Natural killer cell treated with Interleukin-12 subunit alpha and Interleukin-12 subunit beta and Interleukin-15 and Interleukin-18, amount 100 ng/mL, for 72 hours (primary cell): ENCODE measurements at places on chromosomes 4 and X.
A peak's percentile ranks its signal among the peaks of the same experiment; 100 is the strongest.

DNA sequence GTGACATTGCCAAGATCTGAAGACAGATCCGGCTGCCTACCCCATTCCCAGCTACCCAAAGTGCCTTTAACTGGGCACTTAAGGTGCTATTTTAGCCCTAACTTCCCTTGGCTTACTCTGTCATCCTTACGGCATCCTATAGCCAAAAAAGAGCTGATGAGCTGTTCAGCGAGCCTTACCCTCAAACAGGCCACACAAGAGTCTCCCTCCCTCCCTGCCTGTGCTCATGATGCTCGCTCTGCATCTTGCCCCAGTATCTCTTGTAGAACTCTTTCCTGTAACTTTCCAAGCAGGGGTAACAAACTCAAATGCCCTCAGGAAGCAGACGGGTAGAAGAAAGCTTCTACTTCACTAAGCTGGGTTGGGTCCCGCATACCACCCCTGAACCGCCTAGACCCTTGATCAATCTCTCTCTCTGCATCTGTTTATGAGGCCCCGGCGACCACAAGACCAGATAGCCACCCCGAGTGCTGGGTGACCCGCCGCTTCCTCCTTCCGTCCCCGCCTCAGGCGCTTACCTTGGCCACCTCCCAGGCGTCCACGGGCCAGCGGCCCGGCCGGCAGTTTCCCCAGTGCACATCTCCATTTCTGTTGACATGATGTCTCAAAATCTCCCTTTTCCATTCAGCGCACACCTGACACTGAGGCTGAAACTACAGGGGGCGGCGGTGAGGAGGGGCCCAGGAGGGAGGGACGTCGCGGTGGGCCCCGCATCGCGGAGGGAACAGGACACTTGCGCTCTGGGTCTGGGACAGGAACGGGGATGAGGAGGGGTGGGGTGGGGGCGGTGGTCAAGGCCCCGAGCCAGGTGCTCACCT, 663 bp downstream of the CXorf38 start:
- no peak for DNase-seq

DNA sequence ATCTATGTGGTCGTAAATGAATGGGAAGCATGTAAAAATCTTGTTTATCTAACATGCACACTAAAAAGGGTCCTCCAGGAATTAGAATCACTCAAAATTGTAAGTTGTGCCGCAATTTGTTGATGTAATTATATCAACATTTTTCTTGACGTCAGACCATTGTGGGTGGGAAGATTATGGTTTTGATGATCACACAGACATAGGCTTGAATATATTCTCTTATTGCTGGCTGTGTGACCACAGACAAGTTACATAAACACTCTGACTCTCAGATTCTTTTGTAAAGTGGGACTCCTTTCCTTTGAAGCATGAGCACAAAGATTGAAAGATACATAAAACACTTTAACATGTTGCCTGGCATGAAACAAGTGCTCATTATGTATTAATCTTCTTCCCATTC, 51.5 kb downstream of the IL1RAPL1 start:
- no peak for DNase-seq

DNA sequence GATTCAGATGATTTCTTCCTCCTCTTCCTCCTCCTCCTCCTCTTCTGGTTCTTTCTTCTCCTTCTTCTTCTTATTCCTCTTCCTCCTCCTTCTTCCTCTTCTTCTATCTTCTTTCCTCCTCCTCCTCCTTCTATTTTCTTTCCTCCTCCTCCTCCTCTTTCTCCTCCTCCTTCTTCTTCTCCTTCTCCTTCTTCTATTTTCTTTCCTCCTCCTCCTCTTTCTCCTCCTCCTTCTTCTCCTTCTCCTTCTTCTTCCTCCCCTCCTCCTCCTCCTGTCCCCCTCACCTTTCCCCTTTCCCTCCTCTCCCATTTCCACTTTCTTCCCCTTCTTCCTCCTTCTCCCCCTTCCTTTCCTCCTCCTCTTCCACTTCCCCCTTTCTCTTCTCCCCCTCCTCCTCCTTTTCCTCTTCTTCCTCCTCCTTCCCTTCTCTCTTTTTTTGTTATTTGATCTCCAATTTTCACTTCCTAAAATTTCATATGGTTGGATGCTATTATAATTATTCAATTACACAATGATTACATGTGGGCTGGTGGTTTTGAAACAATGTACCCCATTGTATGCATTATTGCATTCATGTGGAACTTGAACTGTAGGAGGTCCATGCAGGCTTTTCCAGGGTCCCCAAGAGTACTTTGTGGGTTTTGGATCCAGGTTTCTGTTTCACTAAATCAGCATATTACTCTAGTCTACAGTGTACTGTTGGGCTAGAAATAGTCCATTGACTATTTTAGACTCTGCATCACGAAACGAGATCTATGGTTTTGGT, 68.1 kb downstream of the SORBS2 start:
- no peak for DNase-seq

DNA sequence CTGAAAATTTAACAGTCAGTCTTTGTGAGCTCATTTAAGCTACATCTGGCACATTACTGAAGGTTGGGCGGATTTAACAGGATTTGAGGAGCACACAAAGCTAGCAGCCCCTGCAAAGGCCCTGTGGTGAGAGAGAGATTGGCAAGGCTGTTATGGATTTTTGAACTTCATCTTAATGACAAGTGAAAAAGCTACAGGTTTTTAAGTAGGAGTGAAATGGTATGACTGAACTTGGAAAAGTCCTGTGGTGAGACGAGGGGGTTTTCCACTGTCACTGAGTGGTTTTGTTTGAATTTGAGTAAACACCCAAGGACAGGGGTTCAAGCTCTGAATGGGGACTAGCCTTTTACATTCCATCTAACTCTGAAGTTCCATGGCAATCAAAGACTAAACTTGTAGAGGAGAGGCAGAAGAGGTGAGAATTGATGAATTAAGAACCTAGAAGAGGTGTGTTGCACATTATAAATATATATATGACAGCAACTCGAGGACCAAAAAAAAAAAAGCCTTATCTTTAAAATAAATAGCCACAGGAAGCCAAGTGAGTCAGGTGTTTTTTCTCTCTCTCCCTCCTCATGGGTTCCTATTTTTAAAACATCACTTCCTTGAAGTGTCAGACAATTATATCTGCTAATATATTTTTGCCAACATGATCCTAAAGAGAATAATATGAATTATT, 47.8 kb upstream of the CLNK start:
- DNase-seq = peak; percentile 71

DNA sequence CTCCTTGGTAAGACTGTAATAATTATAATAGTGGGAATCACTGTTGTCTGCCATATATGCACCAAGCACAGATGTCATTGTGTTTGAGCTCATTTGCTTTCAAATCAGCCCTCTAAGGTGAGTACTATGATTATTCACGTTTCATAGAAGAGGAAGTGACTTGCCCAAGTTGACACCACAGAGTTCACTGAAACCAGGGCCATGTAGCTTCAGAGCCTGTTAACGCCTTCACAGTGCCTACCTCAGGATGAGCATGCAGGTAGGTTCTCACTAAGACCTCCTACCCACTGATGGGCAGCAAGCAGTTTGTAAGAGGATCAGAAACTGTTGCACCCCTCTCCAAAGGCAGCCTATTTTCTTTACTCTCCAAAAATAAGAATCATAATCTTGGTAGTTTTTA, 27.4 kb downstream of the TMPRSS11A start:
- no peak for DNase-seq

- DNase-seq = no peak
Observed at GRCh38 chr4:185205697-185206342, 2.0 kb upstream of the CFAP97 start.

- no peak for DNase-seq
Observed at GRCh38 chrX:151384807-151385206, 12.2 kb upstream of the VMA21 start.

GRCh38 chr4:80425124-80426100, 89.9 kb downstream of the CFAP299 start:
- no peak for DNase-seq

- DNase-seq = no peak
Observed at GRCh38 chrX:32024072-32024471, 952.2 kb upstream of the FTHL17 start.

GRCh38 chr4:177964693-177965168, 522.5 kb upstream of the AGA start:
- no peak for DNase-seq

- no peak for DNase-seq
Observed at GRCh38 chrX:38796946-38797345, 4.3 kb upstream of the MID1IP1 start.

- no peak for DNase-seq
Observed at GRCh38 chr4:94954251-94954650, 196.5 kb downstream of the BMPR1B start.

DNA sequence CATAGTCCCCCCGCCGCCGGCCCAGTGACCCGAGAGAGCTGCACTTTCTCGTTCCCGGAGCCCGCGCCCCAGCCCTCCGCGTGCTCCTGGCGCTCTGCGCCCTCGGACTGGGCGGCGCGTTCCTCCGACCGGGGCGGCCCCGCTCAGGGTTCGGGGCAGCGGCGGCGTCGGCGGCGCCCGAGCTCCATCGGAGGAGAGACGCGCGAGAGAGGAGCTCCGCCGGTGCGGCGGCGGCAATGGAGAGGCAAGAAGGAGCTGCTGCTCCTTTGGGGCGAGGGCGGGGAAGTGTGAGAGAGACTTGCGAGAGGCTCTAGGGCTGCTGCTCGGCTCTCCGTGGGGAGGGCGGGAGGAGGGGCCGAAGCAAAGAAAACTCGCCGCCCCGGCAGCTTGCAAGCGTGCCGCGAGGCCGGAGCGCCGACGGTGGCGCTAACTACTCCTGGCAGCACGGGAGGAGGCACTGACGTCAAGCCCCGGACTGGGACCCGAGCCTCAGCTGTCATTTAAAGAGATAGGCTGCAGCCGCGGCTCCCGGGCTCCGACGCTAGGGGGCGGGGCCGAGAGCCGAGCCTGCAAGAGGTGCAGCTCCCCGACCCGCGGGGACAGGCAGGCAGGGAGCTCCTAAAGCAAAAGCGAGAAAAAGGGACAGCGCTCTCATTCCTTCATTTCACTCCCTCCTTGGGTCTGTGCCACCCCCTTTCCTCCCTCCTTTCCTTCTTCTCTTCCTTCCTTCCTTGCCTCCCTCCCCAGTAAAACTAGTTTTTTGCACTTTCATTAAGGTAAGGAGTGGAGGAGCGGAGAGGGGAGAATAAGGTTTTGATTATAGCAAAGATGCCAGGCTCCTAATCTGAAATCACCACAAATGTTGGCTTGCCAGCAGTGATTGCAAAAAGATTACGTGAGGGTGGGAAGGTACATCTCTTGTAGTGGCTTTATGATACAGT, at the start of gene KCTD8:
Gene KCTD8, minus strand, starts transcription at position 289 of the 941 bp plus-strand sequence.
- DNase-seq = peak; percentile 64

- no peak for DNase-seq
Observed at GRCh38 chrX:136185401-136186022, 38.2 kb downstream of the FHL1 start.

DNA sequence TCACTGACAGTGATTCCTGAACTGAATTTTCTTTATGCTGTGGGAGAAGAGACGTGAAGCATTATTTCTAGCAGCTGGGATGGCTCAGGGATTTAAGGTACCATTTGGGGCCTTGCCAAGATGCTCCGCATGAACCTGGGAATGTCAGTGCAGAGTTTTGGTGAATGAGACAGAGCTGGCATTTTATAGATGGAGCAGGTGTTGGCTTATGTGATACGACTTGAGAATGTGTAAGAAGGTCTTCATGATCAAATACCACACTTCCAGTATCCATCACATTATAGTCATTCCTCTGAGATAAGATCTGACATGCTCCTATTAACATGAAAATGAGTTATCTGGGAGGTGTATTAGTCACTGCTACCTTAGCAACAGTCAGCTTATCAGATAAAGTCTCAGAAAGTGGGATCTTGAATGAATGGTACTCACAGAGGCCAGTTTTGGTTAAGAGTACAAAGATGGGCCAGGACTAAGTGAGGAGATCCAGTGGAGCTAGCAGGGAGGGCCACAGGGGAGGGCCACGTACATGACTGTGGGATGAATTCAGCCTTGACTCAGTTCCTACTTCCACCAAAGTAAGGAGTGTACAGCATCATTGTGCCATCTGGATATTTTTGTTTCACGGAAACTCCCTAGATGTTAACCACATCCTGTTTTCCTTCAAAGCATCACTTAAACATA, 116.7 kb downstream of the SPCS3 start:
- DNase-seq = no peak

DNA sequence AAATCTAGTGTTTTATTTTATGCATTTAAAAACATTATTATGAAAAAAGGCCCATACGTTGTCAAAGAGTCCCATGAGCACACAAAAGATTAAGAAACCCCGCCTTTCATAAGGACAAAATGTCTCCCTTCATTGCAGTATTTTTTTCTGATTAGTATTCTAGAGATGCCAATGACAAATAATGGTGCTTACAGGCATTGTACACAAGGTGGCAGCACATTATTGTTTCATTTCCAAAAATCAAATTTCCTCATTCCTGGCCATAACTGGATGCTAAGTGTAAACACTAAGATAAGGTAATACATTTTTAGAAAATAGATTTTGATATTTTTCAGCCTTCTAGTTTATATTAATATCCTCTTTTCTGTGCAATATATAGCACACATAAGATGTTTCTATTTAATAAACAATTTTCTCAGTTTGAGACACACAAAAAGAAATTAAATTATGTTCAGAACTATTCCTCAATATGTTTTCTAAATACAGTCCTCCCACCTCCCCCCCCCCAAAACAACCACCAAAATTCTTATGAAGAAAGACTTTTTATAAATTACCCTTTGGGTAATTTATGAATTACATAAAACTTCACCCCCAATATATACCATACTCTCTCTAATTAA, 47.7 kb downstream of the TIGD2 start:
- DNase-seq = no peak

GRCh38 chrX:13774696-13775095, 40.1 kb downstream of the OFD1 start:
- no peak for DNase-seq

GRCh38 chrX:79592259-79592658, 225.1 kb upstream of the ITM2A start:
- DNase-seq = no peak

DNA sequence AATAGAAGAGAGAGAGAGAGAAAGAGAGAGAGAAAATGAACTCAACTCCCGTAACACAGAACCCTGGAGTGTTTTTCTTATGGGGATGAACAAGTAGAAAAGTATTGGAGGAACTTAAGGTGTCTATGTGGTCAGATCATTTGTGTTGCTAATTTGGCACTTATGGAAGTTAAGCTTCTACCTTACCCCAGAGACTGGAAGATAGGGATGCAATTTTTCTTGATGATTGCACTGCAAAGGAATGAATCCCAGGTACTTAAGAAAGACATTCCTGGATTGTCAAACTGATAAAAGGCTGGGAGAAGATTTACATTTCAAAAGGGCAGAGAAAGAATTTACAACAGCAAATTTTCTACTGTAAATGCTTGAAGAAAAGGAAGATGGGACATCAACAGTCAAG, 57.2 kb downstream of the MAP9 start:
- no peak for DNase-seq
